ENCODE measurements at places on chromosomes 1 and 21.

GRCh38 chr1:175277783-175278733, 85.5 kb upstream of the KIAA0040 start:
- DNase-seq, result no peak

DNA sequence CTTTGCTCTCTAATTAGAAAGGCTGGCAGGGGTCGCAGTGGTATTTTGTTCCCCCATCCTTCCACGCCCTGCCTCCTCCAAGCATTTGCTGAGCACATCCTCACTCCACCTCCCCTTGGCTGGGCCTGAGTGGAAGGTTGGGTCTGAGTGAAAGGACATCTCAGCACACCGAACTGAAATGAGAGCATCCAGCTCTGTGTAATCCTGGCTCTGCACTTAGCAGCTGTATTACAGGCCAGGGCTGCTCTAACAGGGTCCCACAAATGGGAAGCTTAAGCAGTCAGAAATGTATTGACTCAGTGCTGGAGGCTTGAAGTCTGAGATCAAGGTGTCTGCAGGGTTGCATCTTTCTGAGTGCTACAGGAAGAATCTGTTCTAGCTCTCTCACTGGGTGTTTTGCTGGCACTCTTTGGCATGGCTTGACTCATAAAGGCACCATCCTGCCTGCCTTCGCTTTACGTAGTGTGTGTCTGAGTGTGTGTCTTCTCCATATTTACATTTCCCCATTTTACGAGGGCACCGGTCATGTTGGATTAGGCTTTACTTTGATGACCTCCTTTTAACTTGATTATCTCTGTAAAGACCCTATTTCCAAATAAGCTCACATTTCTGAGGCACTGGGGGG, 48.5 kb upstream of the IGSF21 start:
- no peak for DNase-seq

DNA sequence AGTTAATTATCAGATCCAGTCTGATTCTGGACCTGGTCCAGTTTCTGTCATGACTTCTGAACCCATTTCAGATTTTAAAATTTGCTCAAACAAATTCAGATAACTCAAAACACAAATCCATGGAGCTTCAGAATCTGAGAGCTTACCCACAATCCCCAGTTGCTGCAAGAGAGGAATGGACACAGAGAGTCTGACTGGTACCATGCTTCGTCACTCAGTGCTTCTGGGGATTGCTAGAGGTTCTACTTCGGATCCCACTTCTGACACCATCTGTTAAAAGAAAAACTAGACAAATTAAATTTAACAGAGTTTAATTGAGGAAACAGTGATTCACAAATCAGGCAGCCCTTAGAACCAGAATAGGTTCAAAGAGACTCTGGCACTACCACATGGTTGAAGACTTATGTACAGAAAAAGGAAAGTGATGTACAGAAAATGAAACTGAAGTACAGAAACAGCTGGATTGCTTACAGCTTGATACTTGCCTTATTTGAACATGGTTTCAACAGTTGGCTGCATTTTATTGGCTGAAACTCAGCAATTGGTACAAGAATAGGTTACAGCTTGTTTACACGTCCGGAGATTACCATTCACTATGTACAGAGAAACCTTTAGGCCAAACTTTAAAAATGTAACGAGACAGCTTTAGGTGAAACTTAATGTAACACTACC, 60.7 kb upstream of the TEKT2 start:
- peak; percentile 48 for DNase-seq

DNA sequence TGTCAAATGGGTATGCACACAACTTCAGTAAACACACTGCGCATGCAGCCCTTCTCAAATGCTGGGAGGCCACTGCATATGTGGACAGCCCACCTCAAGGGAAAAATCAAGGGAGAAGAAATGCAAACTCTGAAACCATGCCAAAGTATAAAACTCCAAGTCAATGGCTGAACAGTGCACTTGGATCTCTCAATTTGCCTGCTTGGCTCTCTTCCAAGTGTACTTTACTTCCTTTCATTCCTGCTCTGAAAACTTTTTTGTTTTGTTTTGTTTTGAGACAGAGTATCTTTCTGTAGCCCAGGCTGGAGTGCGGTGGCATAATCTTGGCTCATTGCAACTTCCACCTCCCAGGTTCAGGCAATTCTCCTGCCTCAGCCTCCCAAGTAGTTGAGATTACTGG, 18.8 kb upstream of the COP1 start:
- no peak for DNase-seq

GRCh38 chr1:234143681-234144080, 229.6 kb upstream of the COA6 start:
- no peak for DNase-seq

DNA sequence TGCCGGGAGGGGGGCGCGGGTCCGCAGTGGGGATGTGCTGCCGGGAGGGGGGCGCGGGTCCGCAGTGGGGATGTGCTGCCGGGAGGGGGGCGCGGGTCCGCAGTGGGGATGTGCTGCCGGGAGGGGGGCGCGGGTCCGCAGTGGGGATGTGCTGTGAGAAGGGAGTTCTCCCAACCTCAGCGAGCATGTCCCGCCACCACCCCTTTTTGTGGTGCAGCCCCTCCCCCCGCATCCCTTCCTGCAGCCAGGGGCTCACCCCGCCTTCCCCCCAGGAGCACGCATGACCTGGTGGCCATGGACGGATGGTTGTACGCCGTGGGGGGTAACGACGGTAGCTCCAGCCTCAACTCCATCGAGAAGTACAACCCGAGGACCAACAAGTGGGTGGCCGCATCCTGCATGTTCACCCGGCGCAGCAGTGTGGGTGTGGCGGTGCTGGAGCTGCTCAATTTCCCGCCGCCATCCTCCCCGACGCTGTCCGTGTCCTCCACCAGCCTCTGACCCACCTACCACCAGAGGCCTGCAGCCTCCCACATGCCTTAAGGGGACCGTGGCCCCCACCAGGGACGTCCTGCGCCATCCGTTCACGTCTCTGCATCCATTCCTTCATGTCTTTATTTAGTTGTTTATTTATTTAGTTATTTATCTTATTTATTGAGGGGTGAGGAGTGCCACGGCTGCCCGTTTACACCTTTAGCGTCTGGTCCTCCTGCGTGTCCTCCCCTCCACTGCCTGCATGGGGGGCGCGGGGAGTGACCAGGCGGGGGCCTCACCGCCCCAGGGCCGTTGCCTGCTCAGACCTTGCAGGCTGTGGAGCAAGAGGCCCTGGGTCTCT, 1.4 kb upstream of the PLEKHN1 start:
- DNase-seq, result no peak

DNA sequence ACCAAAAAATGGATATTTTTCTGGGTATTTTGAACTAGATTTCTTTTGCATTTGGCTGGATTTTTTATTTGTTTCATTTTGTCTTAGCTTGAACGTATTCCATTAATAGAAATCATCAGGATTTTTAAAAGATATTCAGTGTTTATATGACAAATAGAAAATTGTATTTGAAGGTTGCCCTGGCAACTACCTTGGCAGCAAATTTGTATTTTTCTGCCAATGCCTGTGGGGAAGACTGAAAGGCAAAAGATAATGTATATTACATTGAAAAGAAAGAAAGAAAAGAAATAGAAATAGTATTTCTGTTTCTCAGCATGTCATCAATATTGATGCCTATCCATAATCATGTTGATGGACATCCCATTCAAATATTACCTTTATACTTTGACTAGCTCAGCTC, 16.8 kb downstream of the VCAM1 start:
- no peak for DNase-seq

- DNase-seq, result no peak
Observed at GRCh38 chr1:241090798-241091197, 266.2 kb downstream of the RGS7 start.

GRCh38 chr1:192407206-192407605, 90.4 kb downstream of the RGS21 start:
- no peak for DNase-seq

- no peak for DNase-seq
Observed at GRCh38 chr1:173095632-173096031, 44.9 kb upstream of the TNFSF18 start.

DNA sequence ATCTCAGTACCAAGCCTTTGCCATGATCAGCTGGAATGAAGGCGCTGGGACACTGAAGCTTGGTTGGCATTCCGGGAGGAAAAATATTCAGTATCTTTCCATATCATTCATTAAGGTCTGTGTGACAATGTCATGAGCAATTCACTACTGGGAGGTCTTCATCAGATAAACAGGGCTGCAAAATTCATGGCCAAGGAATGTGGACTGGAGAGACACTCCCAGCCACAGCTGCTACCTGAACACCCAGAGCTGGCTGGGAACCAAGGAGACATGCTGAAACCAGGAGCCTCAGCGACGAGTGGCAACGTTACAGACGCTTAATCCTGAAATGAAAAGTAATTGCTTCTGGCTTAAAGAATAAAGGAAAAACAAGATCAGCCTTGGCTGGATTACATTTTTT, 30.6 kb upstream of the DDAH1 start:
- DNase-seq, result no peak

- no peak for DNase-seq
Observed at GRCh38 chr21:44603109-44603875, 2.9 kb downstream of the KRTAP10-7 start.

GRCh38 chr1:199815947-199816346, 211.6 kb upstream of the NR5A2 start:
- no peak for DNase-seq

DNA sequence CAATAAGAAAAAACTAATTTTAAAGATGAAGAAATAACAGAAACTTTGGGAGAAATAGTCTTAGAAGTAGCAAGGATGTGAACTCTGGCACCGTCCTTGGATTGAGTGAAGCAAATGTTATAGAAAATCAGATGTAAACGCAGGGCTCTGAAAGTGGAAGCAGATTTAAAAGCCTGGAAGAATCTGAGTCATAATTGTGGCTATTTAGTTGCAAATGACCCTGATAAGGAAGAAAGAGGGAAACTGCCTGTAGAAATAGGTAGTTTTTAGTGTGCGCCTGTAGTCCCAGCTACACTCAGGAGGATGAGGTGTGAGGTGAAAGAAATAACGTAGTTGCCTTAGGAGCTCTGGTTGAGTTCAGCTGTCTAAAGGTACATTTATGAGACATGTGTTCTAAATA, 101.0 kb downstream of the NGF start:
- DNase-seq, result no peak

GRCh38 chr1:168135116-168135920, 1.4 kb downstream of the GPR161 start:
- DNase-seq, result no peak

- DNase-seq, result no peak
Observed at GRCh38 chr1:13781907-13782633, 82.1 kb downstream of the PRDM2 start.

- no peak for DNase-seq
Observed at GRCh38 chr21:32483293-32483595, 70.7 kb downstream of the EVA1C start.

- no peak for DNase-seq
Observed at GRCh38 chr21:37944496-37944895, 28.2 kb upstream of the KCNJ6 start.

DNA sequence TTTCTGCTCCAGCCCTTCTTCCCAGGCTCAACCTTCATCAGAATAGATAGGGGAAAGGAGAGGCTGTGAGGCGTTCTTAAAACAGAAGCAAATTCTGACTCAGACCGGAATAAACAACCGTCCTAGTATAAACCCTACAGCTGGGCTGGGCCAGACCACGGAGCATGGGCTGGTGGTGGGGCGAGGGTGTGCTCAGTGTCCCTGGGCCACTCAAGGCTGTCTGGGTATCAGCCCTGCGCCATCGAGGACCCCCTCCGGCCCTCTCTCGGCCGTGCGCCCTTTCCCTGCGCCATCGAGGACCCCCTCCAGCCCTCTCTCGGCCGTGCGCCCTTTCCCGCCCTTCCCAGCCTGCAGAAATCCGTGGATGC, 36.0 kb downstream of the CAPN2 start:
- peak; percentile 65 for DNase-seq

- DNase-seq, result no peak
Observed at GRCh38 chr1:83639785-83640184, 359.1 kb downstream of the TTLL7 start.

- no peak for DNase-seq
Observed at GRCh38 chr21:34892209-34892608, 156.9 kb downstream of the RUNX1 start.
